ENCODE measurements at places on chromosomes 16 and 17. TPM values are rescaled to one million over a fixed set of nuclear protein-coding genes. Genes with fewer than 3 reads are reported as not detected.

- DNase-seq = no peak
Measured at GRCh38 chr17:17928398-17929287, 43.6 kb downstream of the TOM1L2 start.

- no peak for DNase-seq
Measured at GRCh38 chr17:18069101-18069500, 18.6 kb upstream of the DRG2 start.

The SNAI3 gene
- total RNA-seq = not detected

- DNase-seq = no peak
Measured at GRCh38 chr17:28878981-28879380, 18.6 kb downstream of the FLOT2 start.

DNA sequence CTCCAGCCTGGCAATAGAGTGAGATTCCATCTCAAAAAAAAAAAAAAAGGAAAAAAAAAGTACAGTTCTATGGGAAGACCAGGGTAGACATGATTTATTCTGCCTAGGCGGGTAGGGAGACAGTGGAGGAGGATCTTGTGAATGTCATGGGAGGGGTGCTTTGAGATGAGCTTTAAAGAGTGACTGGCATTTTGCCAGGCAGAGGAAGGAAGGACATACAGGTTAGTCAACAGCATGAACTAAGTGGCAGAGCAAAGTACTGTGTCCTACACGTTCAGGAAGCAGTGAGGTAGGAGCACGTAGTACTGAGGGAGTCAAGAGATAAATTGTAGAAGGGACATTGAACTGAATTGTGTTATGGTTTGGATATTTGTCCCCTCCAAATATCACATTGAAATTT is 451.5 kb downstream of the TOX3 start:
- no peak for DNase-seq

The OSGIN1 gene
- not detected for total RNA-seq

- DNase-seq = no peak
Measured at GRCh38 chr16:8999800-9000199, 36.1 kb upstream of the USP7 start.

- DNase-seq = no peak
Measured at GRCh38 chr17:17131839-17132238, 74.3 kb downstream of the PLD6 start.

The GPR139 gene
- 2.4 TPM for total RNA-seq

DNA sequence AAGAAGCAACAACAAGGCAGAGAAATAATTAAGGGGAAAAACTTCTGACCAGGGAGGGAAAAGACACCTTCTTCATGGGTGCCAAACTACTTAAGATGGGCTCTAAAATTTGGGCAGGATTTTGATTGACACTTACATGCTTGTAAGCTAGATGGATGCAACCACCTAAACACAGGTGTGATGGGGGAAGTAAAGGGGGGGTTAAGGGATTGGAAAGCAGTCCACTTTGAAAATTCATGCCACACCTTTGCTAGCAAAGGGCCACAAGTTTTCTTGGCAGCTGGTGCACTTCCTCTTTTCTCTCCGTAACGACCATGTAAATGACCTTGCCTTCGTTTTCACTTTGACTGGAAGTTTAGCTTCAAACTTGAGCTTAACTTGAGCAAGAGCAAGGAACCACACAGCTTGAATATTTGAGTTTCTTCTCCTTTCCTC is 14.3 kb upstream of the PRKAR1A start:
- DNase-seq = no peak

GRCh38 chr16:11202260-11203091 is 53.5 kb downstream of the SOCS1 start:
- DNase-seq = no peak

DNA sequence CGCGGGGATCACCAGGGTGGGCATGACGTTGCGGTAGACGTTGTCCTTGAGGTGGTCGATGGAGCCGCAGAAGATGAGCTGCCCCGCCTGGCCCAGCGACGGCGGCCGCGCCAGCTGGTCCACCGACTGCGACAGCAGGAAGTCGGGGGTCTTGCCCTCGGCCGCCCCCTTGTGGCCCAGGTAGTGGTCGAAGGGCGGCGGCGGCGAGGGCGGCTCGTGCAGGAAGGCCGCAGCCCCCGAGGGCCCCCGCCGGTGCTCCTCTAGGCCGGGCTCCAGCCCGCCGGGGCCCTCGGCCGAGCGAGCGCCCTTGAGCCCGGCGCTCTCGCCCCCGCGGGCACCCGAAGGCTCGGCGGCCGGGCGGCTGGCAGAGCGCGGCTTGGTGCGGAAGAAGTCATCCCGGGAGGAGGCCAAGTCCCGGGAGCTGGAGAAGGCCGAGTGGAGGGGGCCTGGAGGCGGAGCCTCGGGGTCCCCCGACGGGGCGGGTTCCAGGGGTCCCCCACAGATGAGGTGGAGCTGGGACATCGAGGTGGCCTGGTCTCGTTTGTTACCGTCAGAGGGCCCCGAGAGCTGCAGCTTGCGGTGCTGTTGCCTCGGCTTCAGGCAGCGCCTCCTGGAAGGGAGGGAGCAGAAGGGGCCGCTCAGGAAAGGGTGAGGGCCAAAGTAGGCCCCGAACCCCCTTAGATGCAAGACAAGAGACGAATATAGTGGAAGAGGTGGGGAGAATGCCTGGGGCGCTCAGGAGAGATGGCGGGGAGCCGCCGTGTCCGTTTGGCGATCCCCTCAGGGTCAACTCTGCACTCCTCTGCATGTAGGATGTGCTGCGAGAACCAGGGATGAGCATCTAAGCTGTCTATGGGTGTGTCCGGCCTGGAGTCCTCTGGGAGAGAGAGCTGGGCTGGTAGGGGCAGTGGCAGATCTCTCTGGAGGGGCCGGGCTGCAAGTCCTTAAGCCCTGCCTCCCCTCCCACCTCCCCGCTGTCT is 8.8 kb downstream of the FAM171A2 start:
- DNase-seq = no peak

The CHST6 gene
- total RNA-seq = 0.41 TPM

The WNK4 gene
- total RNA-seq = 0.41 TPM

GRCh38 chr17:81398176-81398831 is 3.0 kb downstream of the BAHCC1 start:
- no peak for DNase-seq

DNA sequence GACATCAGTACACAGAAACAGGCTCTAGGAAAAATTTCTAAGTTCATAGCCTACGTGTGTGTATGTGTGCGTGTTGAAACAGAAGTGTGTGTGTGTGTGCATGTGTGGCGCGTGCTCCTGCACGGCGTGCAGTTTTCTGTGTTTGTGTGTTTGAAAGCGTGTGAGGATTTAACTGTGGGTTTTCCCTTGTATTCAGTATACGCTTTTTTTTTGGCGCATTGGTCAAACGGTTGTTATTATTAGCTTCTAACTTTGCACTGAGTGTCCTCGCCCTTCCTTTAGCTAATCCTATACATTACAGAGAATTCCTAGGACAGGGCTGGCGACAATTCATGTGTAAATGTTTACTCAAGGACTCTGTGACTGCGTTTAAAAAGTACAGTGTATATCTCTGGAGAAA is 23.0 kb downstream of the TMC6 start:
- DNase-seq = no peak

DNA sequence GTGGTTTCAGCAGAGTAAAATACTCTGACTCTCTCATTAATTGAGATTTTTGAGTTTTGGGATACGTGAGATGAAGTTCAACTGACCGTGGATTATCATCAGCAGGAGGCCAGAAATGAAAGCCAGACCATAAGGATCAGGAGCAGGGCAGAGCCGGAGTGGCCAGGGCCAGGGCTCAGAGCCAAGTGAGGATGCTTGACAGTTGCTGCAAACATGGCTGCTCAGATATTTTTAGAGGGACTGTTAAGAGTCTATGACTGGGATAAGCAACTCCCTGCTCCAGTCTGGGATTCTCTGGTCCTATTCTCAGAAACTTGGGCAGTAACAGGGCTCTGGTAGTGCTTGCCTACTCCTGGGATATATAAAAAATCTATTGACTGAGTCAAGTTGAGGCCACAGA is 17.6 kb upstream of the CDH13 start:
- DNase-seq = no peak

- DNase-seq = no peak
Measured at GRCh38 chr16:87207509-87207908, 109.7 kb downstream of the C16orf95 start.

DNA sequence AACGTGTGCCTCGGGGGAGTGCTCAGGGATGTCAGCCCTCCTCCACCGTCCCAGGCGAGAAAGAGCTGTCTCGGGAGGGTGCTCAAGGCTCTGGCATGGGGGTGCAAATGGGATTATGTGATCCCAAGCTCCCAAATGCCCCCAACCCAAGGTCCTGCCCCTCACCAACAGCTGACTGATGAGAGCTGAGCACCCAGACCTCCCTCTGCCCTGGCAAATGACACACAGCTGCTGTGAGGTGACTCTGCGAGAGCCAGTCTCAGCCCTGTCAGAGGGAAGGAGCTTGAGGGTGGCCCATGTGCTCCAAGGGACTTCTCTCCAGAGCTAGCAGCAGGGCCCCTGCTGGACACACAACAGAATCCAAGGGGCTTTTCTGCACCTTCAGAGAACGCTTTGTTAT is 7.7 kb downstream of the CDH5 start:
- DNase-seq = no peak

GRCh38 chr16:8694795-8695728 is 20.6 kb downstream of the ABAT start:
- no peak for DNase-seq

The MPV17L gene
- total RNA-seq = 13.9 TPM

- DNase-seq = no peak
Measured at GRCh38 chr16:81654346-81654745, 124.7 kb upstream of the PLCG2 start.

DNA sequence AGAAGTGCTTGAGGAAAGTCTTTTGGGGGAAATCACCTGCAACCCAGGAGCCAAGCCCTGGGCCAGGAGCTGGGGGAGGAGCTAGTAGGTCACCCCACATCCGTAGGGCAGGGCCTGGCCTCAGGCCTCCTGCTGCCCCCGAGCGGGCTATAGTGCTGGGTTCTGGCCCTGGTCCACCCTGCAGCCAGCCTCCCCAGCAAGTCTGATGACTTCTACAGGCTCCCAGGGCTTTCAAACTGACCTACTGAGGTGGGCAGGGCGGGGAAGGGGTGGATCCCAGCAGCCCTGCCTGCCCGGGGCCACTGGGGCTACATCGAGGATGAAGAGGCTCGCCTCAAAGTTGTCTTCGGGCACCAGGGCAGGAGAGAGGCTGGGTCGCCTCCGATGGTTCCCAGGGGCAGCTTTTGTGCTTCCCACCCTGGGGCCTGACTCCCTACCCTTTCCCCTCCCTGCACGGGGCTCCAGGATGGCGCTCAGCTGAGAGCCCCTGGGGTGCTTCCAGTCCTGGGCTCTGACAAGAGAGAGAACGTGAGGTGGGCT is 5.0 kb downstream of the CENPX start:
- no peak for DNase-seq

GRCh38 chr17:78893684-78894083 is 9.3 kb downstream of the CEP295NL start:
- DNase-seq = no peak

DNA sequence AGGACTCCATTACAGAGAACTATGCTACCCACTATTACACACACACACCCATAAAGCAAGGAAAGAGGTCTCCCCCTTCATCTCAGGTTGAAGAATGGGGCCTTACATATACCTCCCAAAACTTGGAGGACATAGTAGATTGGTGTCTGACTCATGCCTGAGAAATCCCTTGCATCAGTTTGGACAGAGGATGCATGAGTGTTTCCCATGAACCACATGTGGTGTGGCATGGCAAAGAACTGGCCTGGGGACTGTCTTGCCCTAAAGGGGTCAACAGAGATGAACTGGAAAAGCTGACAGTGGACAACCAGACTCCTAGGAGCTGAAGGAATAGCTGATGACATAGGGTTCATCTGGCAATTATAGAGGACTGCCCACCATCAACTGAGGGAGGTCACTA is 54.0 kb downstream of the DYNLRB2 start:
- no peak for DNase-seq

- no peak for DNase-seq
Measured at GRCh38 chr16:88804552-88805339, 1.2 kb downstream of the CDT1 start.
